ENCODE measurements at places on chromosomes 11 and 22.

DNA sequence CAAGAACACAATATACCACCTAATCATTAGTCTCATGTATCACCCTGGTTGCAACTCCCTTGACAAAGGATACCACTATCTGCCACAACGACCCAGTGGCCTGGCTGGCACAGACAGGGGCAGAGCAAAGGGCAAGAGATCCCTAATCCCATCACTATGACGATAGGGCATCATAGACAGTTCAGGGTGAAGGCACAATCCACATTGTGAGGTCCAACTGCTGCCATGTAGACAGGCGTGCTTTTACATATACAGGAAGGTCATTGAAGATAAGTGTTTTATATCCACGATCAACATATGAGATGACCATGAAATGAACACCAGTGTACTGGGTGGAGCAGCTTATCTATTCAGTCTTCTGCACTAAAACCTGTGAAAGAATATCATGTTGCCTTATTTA is 94.6 kb downstream of the IGLL1 start:
- DNase-seq, result no peak
- no peak overlapping the region for H3K4me3 ChIP-seq
- peaks cover 21% of the 10 kb centered on the region for H3K27me3 ChIP-seq
- no peak overlapping the region for H3K27ac ChIP-seq

DNA sequence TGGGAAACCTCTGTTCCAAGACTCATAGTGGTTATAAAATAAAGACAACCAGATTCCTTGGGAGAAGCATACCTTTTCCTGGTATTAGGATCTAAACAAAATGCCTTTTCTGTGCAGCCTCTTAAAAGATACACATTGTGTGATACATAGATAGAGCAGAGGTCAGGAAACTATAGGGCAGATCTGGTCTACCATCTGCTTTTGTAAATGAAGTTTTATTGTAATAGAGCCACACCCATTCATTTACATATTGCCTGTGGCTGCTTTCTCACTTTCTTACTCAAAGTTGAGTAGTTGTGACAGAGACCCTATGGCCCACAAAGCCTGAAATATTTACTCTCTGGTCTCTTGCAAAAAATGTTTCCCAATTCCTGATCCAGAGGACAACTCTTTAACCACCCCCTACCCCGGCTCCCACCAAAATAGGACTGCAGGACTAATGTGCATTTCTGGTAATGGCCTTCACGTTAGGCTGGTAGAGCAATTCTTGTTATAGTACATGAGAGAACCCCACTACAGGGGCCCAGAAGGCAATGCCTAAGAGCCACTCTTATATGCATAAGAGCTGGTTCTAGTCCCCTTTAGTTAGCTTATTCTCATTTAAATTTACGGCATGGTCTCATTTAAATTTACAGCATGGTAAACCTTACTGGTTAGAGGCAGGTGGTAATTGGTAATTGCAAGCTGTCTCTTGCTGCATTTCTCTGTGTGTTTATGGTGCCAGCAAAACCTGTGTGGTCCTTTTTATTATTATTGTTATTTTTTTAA is 76.8 kb upstream of the YWHAH start:
- no peaks in the 10 kb centered on the region for H3K27me3 ChIP-seq
- no peak for DNase-seq
- no peak overlapping the region for H3K4me3 ChIP-seq
- H3K36me3 ChIP-seq, result peaks cover 14% of the 10 kb centered on the region
- H3K4me1 ChIP-seq, result peaks cover 9% of the 10 kb centered on the region

DNA sequence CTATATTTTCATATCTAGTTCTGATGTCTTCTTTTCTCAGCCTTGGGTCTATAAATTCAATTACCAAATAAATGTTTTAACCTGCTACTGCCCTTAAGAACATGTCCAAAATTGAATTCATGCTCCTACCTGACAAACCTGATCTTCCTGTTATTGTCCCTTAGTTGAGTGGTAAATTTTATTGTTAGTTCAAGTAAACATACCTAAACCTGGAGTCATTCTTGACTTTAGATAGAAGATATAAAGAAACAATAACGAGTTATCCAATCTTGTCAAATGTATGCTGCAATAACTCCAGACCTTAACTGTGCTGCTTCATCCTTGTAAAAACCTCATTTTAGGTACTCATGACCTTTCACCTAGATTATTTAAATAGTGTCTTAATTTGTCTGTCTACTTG is 34.6 kb upstream of the SC5D start:
- no peaks in the 10 kb centered on the region for H3K4me1 ChIP-seq
- DNase-seq, result no peak
- peaks cover 51% of the 10 kb centered on the region for H3K27me3 ChIP-seq

DNA sequence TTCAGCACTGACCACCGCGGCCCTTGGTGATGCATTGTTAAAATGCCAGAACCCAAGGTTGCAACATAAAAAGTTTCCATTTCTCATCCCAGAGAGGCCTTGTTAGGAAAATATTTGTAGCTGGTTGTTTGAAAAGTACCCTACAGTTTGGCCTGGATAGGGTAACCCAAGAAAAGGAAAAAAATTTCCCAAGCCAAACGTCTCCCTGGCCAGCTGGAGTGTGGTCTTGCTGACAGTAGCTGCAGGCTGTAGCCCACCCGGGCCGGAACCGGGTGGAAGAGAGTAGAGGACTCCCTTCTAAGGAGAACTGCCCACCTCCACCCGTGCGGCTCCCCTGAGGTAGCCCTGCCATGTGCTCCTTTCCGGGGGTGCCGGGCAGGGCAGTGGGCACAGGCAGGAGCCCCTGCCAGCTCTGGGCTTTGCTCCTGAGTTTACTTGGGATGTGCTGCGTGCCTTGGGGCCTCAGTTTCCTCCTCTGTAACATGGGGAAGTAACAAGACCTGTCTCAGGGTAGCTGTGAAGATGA is 38.5 kb downstream of the IGHMBP2 start:
- no peaks in the 10 kb centered on the region for H3K27me3 ChIP-seq
- H3K27ac ChIP-seq, result no peak overlapping the region
- H3K36me3 ChIP-seq, result peaks cover 8% of the 10 kb centered on the region
- DNase-seq, result no peak
- H3K4me1 ChIP-seq, result no peaks in the 10 kb centered on the region
- no peak overlapping the region for H3K4me3 ChIP-seq

GRCh38 chr11:1933416-1934334 is 13.5 kb upstream of the MRPL23 start:
- H3K27ac ChIP-seq, result no peak overlapping the region
- no peak for DNase-seq

- peak; percentile 66 for DNase-seq
- peak overlapping the region; percentile 23 for H3K4me3 ChIP-seq
- H3K4me1 ChIP-seq, result peaks cover 25% of the 10 kb centered on the region
- peaks cover 11% of the 10 kb centered on the region for H3K27me3 ChIP-seq
- H3K27ac ChIP-seq, result peak overlapping the region; percentile 75
- no peaks in the 10 kb centered on the region for H3K36me3 ChIP-seq
Measured at GRCh38 chr11:67356864-67357561, 3.7 kb upstream of the POLD4 start.

GRCh38 chr11:72338741-72339140 is 94.8 kb upstream of the PHOX2A start:
- no peaks in the 10 kb centered on the region for H3K27me3 ChIP-seq
- no peak for DNase-seq
- H3K27ac ChIP-seq, result no peak overlapping the region
- H3K4me3 ChIP-seq, result no peak overlapping the region

- peak overlapping the region; percentile 88 for H3K4me3 ChIP-seq
- no peaks in the 10 kb centered on the region for H3K27me3 ChIP-seq
- peak overlapping the region; percentile 92 for H3K27ac ChIP-seq
- H3K4me1 ChIP-seq, result peaks cover 63% of the 10 kb centered on the region
- H3K36me3 ChIP-seq, result peaks cover 32% of the 10 kb centered on the region
Measured at GRCh38 chr11:67406969-67407687, 3.2 kb downstream of the TBC1D10C start.

GRCh38 chr11:27423125-27423524 is 49.5 kb downstream of the LGR4 start:
- H3K4me1 ChIP-seq, result no peaks in the 10 kb centered on the region
- H3K27me3 ChIP-seq, result peaks cover 4% of the 10 kb centered on the region
- no peak for DNase-seq
- H3K36me3 ChIP-seq, result no peaks in the 10 kb centered on the region
- no peak overlapping the region for H3K4me3 ChIP-seq

DNA sequence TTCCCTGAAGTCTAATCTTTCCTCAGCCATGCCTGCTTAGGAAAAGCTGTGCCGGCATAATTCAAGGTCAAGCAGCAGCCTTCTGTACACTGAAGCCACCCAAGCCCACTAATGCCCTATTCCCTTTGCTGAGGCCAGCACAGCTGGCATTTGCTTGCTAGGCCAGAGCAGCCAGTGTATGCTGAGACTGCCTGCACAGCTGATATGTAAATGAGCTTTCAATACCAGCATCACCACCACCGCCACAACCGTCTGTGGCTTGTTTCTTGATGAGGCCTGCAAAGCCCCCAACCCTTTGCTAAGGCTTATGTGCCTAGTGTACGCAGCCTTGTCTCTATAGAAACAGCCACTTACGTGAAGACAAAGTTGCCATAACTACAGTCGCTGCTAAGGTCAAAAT is 56.3 kb upstream of the TNRC6B start:
- DNase-seq, result no peak
- no peak overlapping the region for H3K27ac ChIP-seq
- no peak overlapping the region for H3K4me3 ChIP-seq
- H3K4me1 ChIP-seq, result peaks cover 19% of the 10 kb centered on the region
- H3K27me3 ChIP-seq, result no peaks in the 10 kb centered on the region

- H3K4me1 ChIP-seq, result no peaks in the 10 kb centered on the region
- no peak for DNase-seq
- H3K4me3 ChIP-seq, result no peak overlapping the region
- H3K36me3 ChIP-seq, result no peaks in the 10 kb centered on the region
- H3K27ac ChIP-seq, result no peak overlapping the region
- no peaks in the 10 kb centered on the region for H3K27me3 ChIP-seq
Measured at GRCh38 chr11:88744140-88744539, 321.6 kb downstream of the GRM5 start.

- no peak overlapping the region for H3K27ac ChIP-seq
- no peak overlapping the region for H3K4me3 ChIP-seq
- H3K36me3 ChIP-seq, result no peaks in the 10 kb centered on the region
- no peaks in the 10 kb centered on the region for H3K4me1 ChIP-seq
Measured at GRCh38 chr11:100905684-100906083, 218.6 kb downstream of the ARHGAP42 start.

- peak overlapping the region; percentile 97 for H3K27ac ChIP-seq
- DNase-seq, result no peak
- peak overlapping the region; percentile 97 for H3K4me3 ChIP-seq
Measured at GRCh38 chr11:65135633-65136145, 1.4 kb upstream of the SYVN1 start.

DNA sequence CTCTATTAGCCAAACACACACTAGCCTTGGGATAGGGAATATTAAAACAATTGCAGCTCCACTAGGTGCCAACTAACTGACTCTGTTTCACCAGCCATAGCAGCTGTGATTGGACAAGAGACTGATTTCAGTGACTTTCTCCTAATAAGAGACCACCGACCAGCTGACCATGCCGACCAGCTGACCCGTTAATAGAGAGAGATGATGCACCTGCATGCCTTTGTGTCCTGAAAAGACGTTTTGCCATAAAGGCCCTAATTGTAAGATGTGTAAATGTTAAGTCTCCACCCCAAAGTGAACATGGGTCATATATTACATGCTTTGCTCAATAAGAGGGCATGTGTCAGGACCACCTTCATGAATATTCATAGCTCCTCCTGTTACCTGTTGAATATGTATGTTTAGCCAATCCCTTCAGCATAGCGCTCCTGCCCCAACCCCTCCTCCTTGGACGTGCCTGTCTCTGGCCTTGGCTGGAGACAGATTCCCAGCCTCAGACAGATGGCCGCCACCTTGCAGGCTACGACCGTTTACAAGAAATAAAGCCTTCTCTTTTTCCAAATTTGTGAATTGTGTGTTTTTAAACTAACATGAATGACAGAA is 1.3 kb upstream of the NADSYN1 start:
- H3K4me1 ChIP-seq, result peaks cover 72% of the 10 kb centered on the region
- H3K4me3 ChIP-seq, result peak overlapping the region; percentile 96
- H3K27me3 ChIP-seq, result no peaks in the 10 kb centered on the region
- peaks cover 30% of the 10 kb centered on the region for H3K36me3 ChIP-seq

DNA sequence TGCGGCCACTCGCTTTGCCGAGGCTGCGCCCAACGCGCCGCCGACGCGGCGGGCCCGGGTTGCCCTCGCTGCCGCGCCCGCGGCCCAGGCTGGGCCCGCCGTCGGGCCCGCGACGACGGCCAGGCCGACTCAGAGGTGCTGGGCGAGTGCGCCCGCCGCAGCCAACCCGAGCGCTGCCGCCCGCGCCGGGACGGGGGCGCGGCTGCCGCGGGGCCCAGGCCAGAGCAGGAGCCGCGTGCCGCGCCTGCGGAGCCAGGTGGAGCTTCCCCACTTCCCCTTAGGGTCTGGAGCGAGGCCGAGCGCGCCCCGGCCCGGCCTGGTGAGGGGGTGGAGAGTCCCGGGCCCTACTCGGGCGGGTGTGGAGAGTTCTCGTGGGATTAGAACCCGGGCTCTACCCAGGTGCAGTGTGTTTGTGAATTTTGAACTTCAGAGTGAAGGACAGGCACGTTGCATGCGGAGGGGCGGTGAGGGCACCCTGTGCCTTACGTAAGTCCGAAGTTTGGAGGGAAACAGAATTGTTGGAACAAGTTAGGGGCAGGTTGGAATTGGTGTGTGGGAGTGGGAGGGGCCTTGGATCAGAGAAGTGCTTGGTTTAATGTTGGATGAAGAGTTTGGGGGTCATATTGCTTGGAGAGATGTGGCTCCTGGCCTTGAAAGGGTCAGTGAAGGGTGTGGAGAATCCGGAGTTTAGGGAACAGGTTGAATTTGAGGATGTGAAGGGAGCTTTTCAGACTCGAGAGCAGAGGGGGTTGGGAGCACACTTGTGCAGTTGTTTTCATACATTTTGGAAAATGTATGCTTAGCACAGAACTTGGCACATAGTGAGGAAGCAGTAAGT is 697 bp downstream of the RNF169 start:
- H3K36me3 ChIP-seq, result peaks cover 2% of the 10 kb centered on the region
- H3K4me3 ChIP-seq, result peak overlapping the region; percentile 98
- peak overlapping the region; percentile 90 for H3K27ac ChIP-seq

GRCh38 chr22:21745948-21746347 is 10.4 kb upstream of the YPEL1 start:
- no peak for DNase-seq
- no peak overlapping the region for H3K4me3 ChIP-seq
- H3K36me3 ChIP-seq, result peaks cover 4% of the 10 kb centered on the region
- H3K4me1 ChIP-seq, result no peaks in the 10 kb centered on the region
- H3K27me3 ChIP-seq, result peaks cover 3% of the 10 kb centered on the region

DNA sequence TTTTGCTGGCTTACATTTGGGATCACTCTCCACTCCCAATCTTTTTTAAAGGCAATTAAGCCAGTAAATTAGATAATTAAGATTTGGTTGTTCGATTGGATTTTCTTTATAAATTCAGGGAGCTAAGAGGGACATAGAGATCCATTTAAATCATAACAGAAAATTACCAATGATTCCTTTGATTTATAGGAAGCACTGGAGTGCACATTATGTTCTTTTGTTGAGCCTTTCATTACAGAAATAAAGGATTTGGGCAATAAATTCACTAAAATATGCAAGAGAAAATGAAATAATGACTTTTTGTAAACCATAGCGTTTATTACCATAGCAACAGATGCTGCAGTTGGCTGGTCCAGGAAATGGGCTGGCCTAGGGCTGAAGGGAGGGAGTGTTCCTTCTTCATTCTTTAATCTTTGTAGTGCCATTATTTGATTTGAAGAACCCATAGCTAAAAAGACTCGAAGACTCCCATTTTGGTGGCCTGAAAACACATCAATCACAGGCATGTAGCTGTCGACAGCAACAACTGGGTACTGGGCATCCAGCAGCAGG is 73.0 kb downstream of the C2CD3 start:
- no peaks in the 10 kb centered on the region for H3K27me3 ChIP-seq
- no peak for DNase-seq
- H3K27ac ChIP-seq, result no peak overlapping the region

GRCh38 chr22:44357966-44358465 is 45.3 kb upstream of the SHISAL1 start:
- H3K27ac ChIP-seq, result no peak overlapping the region
- H3K4me1 ChIP-seq, result no peaks in the 10 kb centered on the region
- H3K4me3 ChIP-seq, result no peak overlapping the region
- no peak for DNase-seq
- H3K36me3 ChIP-seq, result no peaks in the 10 kb centered on the region
- H3K27me3 ChIP-seq, result peaks cover 8% of the 10 kb centered on the region

Data from activated T-helper 1 cell treated with anti-CD3 and anti-CD28 coated beads, Interleukin-12 subunit alpha, Interleukin-12 subunit beta, Interleukin-2, Interleukin-4 antibody, amounts not matched to agents 30 ng/mL and 10 ng/mL and 1 ng/mL, durations not matched to agents 14 hours and 24 hours and 36 hours (primary cell).